ENCODE measurements at places on chromosomes 6 and 20.

GRCh38 chr20:11849270-11849915 is 68.3 kb upstream of the BTBD3 start:
- no peak for DNase-seq

DNA sequence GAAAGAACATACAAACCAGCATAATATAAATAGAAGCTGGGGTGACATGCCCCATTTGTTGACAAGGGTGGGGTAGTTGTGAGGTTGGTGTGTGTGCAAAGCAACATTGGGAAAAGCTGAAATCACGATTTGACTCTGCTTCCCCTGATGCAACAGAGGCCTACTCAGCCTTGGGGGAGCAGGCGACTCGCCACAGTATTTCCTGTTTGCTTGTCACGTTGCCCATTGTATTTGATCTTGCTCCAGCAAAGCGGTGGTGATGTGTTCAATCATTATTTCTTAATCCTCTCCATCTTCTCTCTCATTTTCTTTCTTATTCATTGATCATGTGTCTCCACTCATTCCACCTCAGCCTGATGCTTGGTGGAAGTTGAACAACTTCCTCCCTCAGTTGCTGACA is 165.8 kb upstream of the CITED2 start:
- DNase-seq, result peak; percentile 75

- no peak for DNase-seq
Measured at GRCh38 chr6:7917729-7918128, 7.1 kb upstream of the TXNDC5 start.

GRCh38 chr6:105779110-105779509 is 307.0 kb upstream of the PRDM1 start:
- no peak for DNase-seq

- DNase-seq, result no peak
Measured at GRCh38 chr6:46267515-46267914, 96.7 kb upstream of the ENPP5 start.

GRCh38 chr6:17962436-17963031 is 24.9 kb downstream of the KIF13A start:
- DNase-seq, result peak; percentile 56

DNA sequence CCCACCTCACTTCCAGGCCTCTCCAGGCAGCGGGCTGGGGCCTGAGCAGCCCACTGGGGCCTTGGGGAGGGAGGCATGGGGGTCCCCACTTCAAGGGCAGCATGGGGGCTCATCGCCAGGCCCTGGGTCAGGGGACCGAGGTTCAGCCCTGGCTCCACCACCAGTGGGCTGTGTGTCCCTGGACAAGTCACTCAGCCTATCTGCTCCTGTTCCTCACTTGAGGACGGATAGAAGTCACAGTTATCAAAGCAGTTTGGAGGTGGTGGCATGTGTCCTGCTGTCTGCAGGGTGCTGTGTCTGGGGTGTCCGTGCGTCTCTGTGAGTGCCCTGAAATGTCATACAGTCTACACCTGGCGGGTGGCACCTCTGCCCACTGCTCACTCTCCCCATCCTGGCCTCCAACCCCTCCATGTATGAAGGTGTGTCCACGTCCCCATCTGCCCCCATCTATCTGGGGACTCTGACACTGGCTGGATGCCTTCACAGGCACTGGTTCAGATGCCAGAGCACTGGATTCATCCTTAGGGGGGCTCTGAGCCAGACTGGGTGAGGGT is 3.6 kb downstream of the EEF1A2 start:
- DNase-seq, result no peak

DNA sequence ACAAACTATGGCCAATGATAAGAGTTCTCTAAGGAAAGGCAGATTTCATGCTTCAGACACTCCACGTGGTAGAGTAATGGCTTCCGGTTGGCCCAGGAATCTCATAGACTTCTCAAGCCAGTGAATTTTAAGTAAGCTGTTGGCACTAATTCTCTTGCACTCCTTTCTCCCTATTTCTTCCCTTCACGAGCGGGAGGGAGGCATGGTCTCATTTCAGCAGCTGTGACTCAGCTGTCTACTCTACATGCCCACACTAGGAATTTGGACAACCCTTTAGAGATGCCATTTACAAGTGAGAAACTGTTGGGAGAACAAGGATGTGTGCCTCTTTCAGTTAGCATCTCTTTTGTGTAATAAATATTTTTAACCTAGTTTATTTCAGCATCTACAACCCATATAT is 107.7 kb downstream of the PTPRK start:
- peak; percentile 35 for DNase-seq

DNA sequence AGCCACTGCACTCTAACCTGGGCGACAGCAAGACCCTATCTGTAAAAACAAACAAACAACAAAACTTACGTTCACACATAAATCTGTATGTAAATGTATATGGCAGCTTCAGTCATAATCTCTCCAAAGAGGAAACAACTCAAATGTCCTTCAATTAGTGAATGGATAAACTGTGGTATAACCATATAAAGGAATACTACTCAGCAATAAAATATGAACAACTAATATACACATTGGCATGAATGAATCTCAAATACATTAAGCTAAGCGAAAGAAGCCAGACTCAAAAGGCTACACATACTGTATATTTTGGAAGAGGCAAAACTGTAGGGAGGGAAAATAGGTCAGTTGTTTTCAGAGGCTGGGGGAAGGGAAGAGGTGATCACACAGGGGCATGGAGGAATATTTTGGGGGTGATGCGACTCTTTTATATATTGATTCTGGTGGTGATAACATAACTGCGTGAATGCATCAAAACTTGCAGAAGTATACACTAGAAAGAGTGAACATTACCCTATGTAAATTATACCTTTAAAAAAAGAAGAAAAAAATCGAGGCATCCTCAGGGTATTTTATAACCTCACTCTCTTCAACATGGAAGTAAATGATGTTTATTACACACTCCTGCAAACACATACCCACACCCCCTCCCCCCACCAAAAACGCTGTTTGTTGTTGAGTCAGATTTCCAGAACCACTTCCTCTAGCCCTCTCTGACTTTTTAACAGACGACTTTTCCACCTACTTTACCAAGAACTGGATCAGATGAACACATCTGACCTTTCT is 115.2 kb upstream of the RNF24 start:
- DNase-seq, result peak; percentile 75

- no peak for DNase-seq
Measured at GRCh38 chr20:43529457-43530153, 22.1 kb downstream of the L3MBTL1 start.

GRCh38 chr6:147506704-147507114 is 1.8 kb upstream of the SAMD5 start:
- peak; percentile 63 for DNase-seq

DNA sequence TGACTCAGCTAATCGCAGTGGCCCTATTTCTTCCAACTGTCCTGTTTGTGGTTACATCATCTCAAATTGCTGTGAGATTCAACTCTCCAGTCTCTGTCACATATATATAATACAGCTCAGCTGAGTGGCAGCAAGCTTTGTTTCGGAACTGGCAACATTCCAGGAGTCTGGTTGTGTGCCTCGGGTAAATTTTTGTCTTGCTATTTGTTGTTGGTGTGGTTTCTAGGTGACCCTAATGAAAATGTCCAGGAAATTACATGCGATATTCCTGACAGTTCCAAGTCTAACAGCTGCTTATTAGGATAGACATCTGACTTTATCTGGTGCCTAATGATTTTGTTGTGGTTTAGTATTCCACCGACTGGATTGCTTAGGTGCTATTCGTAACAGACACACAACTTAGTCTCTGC is 581.8 kb downstream of the CD109 start:
- DNase-seq, result peak; percentile 29

GRCh38 chr6:136816656-136817055 is 5.7 kb upstream of the PEX7 start:
- no peak for DNase-seq

DNA sequence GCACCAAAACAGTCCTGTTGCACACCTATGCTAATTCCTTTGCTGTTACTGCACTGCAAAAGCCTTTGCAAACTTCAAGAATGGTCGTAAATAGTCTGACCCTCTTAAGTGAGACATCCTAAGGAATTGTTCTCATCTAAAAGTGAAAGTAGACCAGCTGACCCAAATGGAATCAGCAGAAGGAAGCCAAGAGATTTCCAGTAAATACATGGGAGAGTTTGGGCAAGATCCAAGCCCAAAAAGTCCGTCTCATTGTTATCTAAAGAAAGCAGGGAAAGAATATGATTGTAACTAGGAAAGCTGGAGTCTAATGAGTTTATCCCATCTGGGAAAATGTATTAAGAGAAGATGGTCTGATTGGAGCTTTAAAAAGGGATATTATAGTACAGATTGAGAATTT is 43.0 kb upstream of the HIVEP1 start:
- DNase-seq, result no peak

- no peak for DNase-seq
Measured at GRCh38 chr6:92459606-92460005, 959.8 kb downstream of the EPHA7 start.

- DNase-seq, result peak; percentile 81
Measured at GRCh38 chr20:49854190-49854875, 41.7 kb downstream of the SLC9A8 start.

DNA sequence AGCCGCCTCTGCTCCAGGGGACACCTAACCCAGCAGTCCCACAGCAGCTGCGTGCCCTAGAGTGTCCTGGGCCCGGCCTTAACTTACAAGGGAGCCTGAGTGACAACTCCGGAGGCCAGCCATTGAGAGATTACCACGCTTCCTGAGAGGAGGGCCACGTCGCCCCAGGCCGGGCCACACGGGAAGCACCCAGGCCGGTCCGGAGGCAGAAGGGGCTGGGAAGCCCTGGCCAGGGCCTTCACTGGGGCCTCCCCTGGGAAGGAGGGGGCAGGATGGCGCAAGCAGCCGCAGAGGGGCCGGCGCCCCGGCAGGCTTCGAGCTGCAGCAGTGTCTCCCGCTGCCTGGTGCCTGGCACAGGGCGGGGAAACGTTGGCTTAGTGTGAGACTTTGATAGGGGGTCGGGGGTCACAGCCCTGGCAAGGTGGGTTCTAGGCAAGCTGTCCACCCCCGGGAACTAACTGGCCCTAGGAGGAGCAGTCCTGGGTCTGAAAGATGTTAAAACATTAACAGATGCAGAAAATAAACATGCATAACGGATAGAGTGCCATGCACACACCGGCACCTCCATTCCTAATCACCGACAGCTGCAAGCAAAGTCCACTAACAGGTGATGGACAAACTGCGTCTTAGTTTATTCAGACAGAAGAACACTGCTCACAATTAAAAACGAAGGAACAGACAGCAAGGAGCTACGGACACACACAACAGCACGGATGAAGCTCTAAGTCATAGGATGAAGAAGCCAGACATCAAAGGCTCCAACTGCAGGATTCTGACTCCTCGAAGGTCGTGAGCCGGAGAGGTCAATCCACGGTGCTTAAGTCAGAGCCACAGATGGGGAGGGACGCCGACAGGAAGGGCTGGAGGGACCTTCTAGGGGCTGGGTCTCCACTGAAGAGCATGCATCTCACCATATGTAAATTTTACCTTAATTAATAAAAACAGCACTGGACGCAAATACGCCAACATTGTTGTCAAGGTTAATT is 17.4 kb downstream of the CHRNA4 start:
- DNase-seq, result no peak

Data from epithelial cell of esophagus (primary cell).